SK-N-SH (cell line): ENCODE measurements at places on chromosomes 3 and 15.

DNA sequence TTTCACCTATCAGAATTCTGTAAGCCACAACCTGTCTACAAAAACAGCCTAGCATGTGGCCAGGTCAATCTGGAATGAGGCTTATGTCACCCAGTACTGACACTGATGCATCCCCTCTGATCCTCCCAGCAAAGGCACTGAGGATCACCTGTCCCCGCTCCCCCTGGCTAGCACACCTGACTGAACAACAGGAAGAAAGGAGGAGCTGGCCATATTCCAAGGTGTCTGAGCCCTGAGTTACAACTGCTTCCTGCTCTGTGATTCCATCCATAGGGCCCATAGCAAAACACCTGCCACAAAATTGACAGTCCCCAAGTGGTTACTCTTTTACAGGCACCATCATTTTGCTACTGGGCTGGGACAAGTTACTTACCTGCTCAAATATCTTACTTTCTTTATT, 555.5 kb upstream of the CFAP20DC start:
- no peak for DNase-seq

GRCh38 chr15:75930866-75931265, 27.2 kb downstream of the FBXO22 start:
- DNase-seq, result no peak

- no peak for DNase-seq
These were observed 29.1 kb downstream of the ANKRD28 start for GRCh38 chr3:15768421-15769255.

DNA sequence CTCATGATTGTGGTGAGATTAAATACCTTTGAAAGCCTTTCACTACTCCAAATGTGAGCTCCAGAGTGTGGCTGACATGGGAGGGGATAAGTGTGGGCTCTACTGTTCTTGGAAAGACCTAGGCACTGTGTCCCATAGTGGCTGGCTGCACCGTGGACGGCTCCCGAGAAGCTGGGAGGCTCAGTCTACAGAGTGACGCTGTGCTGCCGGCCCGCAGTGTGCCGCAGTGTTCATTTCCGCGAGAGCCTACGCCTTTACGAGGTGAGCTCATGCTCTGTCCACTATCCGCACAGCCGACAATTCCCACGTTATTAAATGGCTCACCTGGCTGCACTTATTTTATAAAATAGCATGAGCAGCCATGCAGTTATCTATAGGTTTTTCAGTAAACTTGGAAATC, 66.9 kb downstream of the MTHFS start:
- no peak for DNase-seq

GRCh38 chr3:194866236-194866635, 180.6 kb downstream of the FAM43A start:
- DNase-seq, result no peak

DNA sequence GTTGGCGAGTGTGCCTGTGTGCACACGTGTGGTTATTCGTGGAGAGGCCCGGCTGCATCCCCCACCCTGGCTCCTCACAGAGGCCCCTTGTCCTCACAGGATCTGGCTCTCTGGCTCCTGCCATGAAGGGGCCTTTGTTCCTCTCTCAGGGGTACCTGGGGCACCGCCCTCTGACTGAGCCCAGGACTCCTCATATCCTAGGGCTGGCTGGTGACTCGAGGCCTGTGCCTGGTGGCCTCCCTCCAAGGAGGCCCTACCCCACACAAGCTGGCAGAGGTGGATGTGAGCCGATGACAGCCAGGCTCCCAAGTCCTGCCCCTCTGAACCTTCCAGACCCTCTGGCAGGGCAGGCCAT, 10.0 kb downstream of the PRKCD start:
- DNase-seq, result no peak

GRCh38 chr15:62348118-62348517, 183.0 kb upstream of the C2CD4B start:
- DNase-seq, result no peak

DNA sequence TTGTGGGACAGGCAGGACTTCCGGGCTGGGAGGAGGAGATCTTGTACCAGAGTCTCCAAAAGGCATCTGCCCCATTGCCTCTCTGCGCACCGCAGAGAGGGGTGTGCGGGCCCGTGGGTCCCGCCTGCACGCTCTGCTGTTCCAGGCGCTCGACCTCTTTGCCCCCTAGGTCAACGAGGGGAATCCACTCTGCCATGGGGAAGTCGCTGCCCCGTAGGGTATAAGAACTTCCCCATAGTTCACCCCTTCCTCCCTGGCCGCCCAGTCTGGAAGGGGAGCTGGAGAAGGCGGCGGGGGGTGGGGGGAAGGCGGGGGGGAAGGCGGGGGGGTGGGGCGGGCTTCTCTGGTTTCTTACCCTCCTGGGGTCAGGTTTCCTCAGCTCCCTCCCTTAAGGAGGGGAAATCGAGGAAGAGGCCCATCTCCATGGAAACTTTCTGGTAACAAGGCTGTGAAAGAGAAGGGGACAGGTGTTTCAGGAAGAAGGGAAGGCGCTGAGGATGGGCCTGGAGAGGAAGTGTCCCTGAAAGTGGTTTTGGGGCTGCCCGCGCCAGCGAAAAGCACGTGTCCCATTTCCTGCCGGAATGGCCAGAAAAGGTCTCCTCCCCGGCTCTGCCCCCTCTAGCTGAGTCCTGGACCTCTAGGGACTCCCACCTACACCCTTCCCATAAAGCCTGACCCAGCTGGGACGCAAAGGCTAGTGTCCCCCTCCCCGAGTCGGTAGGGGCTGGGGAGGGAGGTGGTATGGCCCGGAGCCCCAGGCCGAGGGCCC, 27.5 kb downstream of the NR1I2 start:
- no peak for DNase-seq

- peak; percentile 25 for DNase-seq
These were observed 456.3 kb downstream of the GABRG3 start for GRCh38 chr15:27427276-27427675.

DNA sequence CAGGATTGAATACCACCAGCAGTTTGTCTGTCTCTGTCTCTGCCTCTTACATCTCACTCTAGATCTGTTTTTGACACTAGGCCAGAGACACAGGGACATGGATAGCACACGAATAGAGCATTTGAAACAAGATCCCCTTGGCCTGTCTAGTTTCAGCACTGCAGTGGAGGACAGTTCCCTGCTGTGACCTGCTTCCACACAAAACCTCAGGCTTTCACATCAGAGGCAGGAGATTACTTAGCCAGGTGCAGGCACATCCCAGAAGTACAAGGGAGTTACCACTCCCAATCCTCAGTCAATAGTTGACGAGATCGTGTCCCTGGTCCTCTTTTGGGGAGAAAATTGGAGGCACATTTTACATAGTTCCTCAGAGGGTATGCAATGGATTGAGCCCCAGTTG, 34.0 kb upstream of the CCK start:
- no peak for DNase-seq

DNA sequence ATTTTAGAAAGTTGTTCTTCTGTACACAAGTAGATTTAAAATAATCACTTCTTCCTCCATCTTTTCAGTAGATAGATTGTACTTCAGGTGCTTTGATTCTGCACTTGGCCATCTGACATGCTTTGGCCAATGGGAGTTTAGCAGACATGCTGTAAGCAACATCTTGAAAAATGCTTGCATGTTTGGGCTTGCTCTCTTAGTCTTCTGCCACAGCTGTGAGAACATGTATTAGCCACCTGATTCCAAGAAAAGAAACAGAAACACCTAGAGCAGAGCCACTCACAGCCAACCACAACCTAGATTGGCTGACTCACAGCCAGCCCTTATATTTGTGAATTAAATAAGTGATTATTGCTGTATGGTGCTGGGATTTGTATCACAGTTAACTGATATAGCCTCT, 70.2 kb upstream of the GADL1 start:
- no peak for DNase-seq

DNA sequence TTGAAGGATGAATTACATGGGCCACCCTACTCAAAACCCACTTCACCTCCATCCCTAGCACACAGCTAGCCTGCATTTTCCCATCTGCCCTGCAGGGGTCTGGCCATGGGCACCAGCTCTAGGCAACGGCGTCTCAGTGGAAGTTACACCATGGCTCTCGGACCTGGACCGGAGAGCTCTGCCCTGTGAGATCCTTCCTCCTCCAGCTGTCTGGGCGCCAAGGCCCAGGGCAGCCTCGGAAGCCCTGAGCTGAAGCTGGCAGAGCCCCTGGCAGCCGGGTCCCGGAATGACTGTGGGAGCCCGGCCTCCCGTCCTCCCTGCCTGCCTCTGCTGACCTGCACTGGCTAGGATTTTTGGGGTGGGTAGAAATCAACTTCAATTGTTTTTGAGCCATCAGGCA, 98.9 kb downstream of the CHSY1 start:
- DNase-seq, result no peak

GRCh38 chr3:25585361-25586166, 79.1 kb downstream of the TOP2B start:
- no peak for DNase-seq

- DNase-seq, result no peak
These were observed 123.0 kb downstream of the TCF12 start for GRCh38 chr15:57041416-57041815.
